ENCODE measurements at places on chromosomes 13 and 19. TPM values are rescaled to one million over a fixed set of nuclear protein-coding genes. Genes with fewer than 3 reads are reported as not detected.

The LIPE gene
- 1.6 TPM for total RNA-seq

The IZUMO1 gene
- total RNA-seq: not detected

The ARHGAP33 gene
- 3.0 TPM for total RNA-seq

The ZNF99 gene
- not detected for total RNA-seq

The PDX1 gene
- 0.11 TPM for total RNA-seq

The CPT1C gene
- total RNA-seq: 12.4 TPM

The FCAR gene
- total RNA-seq: not detected

The NRTN gene
- 1.8 TPM for total RNA-seq

The PSG6 gene
- total RNA-seq: not detected

The ZNF283 gene
- 5.2 TPM for total RNA-seq

The PNMA8A gene
- total RNA-seq: 9.1 TPM

The RNF225 gene
- 0.19 TPM for total RNA-seq

The RASAL3 gene
- not detected for total RNA-seq

The PSPN gene
- total RNA-seq: 0.97 TPM

All from A549 treated with dexamethasone at 1 μM for 4 hours (cell line).